Effector memory CD8-positive, alpha-beta T cell (primary cell): ENCODE measurements at places on chromosomes 11 and 22.

DNA sequence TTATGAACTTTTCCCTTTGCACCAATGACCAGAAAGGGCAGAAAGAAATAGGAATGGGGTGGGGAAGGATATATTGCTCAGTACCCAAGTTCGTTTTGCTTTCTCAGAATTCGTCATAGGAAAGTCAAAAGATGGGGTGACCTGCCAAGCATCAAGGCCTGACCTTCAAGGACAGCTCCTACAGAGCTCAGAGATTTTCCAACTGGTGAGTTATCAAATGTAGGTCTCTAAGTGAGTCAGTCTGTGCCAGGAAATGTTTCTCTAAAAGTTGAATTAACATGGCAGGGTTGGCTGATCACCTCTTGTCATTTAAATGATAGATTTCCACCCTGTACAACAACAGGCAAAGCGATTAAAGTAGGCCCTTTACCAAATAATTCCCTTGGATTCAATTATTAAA, 307.2 kb downstream of the CADM1 start:
- DNase-seq = no peak

DNA sequence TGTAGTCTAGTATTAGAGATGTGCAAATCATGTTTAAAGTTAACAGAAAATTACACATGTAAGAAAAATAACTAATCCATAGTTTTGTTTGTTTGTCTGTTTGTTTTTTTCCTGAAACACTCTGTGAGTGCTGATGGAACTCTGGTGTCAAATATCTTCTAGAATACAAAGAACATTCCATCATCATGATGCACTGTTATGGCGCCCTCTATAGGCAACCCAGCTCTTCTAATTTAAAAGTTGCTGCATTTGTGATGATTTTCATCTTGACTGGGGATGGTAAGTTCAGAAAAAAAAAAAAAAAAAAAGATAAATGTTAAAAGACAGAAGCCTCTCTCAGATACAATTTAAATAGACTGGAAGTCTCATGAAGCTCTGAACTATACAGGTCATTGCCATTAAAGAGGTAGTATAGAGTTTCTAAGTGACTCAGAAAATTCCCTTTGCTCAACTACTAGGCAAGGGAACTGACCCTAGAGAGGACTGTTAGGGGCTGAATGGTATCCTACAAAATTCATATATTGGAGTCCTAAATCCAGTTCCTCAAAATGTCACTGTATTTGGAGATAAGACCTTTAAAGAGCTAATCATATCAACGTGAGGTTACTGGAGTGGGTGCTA, 597.2 kb upstream of the ANO3 start:
- no peak for DNase-seq

DNA sequence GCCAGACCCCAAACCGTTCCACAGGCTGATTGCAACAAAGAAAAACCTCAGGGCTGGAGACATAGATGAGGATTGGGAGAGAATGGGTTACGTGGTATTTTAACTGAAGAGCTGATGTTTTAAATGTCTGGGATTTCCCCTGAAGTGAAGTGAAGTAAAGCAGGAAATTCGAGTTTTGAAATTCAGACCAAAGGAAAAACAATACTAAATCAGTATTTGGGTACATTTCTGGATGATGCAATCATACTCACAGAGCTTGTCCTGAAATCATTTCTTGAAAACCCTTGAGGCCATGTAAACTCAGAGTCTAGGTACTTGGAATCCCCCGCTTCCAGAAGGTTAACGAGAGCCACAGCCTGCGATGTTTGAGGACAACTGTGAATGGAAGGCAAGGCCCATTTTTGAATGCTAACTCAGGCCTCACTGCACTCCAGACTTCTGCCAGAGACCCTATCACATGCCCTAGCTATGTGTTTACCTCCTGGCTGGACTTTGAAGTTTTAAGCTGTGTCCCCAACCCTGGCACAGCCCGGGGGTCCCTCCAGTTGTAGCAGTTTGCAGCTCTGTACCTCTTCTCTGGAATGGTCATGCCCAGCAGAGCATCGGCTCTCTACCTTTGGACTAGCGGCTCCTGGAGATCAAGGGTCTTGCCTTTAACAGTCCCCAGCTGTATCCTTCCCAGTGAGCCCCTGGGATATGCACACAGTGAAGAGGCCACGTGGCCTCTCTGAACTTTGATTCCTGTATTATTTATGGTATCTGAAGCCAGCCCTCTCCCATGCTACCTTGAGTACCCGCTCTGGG, 5.4 kb upstream of the FTH1 start:
- DNase-seq = no peak

- DNase-seq = no peak
Measured at GRCh38 chr11:114083391-114084252, 24.1 kb downstream of the ZBTB16 start.

DNA sequence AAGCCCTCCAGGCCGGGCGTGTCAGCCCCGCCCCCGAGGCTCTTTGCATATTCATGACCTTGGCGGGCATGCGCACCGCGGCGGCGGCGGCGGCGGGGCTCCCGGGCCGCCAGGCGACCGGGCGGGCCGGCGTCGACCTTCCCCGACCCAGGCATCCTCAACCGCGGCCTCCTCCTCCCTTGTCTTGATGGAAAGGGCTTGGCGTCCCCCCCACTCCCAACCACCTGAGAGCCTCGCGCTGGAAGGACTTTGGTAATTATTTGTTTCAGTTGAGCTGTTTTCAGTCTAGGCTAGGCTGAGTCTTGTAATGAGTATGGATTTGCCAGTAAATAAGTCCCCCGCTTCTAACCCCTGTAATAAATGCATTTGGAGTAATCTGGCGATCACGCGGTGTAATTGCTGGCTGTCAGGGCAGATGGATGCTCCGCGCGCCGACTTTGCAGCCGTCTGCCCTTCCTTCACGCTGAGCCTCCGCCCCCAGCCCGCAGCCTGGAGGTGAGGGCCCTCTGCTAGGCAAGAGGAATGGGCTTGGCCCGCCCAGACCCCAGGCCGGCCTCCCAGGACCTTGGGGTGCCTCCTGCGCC, 25.2 kb downstream of the FLRT1 start:
- DNase-seq = peak; percentile 25

DNA sequence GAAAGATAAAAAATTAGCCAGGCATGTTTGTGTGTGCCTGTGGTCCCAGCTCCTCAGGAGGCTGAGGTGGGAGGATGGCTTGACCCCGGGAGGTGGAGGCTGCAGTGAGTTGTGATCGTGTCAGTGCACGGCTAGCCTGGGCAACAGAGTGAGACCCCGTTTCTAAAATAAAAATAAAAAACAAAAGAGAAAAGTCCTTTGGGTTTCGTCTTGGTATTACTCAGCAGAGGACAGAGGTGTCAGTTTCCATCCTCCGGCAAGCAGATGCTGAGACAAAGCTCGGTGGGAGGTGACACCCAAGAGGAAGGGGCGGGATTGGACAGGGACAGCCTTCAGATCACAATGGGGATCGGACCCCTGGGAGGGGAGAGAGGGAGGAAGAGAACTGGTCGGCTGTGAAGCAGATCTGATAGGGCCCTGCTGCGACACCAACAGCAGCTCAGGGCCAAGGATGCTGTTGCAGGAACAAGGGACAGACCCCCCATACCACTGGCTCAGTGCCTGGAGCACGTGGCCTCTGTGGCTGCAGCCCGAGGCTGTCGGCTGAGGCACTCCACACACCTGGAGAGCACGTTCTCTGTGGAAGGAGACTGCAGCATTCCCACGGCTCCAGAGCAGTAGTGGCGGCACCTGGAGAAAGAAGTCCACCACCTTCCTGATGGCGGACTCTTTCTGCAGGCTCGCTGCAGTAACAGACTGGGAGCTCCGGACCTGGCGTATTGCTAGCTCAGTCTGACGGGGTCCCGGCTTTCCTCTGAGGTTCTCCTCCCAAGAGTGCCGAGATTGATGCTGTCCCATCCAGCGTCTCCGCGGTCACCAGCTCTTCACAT, 5.2 kb upstream of the BID start:
- no peak for DNase-seq

DNA sequence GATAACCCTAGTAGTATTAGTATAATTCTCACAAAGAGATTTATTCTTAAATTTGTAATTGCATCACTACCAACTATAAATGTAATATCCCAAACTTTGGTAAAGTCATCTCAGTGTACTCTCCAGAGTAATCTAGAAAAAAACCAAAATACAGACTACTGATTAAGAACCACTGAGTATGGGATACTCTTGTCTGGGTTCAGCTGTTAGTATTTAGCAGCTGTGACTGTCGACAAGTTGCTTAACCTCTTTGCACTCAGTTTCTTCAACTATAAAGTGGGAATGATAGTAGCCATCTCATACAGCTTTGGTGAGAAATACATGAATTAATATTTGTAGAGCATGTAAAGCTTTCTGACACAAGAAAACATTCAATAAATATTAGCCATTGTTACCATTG, 35.3 kb downstream of the C11orf65 start:
- no peak for DNase-seq

GRCh38 chr22:49820984-49821383, 6.7 kb downstream of the BRD1 start:
- no peak for DNase-seq
